ENCODE measurements at places on chromosomes 11 and 22.
A peak's percentile ranks its signal among the peaks of the same experiment; 100 is the strongest.

DNA sequence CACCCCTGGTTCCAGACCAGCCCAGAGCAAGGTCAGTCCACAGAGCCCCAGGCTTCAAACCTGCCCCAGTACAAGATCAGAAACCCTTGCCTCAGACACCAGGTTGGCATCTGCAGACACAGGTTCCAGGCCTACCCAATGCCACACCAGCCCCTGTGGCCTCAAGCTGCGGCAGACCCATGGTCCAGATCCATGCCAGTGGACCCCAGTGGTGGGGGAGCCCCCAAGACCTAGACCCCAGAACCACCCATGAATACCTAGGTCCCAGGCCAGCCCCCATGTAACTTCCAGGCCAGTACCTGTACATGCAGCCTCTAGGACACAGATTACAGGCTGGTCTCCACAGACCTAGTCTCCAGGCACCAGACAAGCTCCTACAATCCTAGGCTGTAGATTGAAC, 1019.3 kb downstream of the JRKL start:
- DNase-seq = no peak

DNA sequence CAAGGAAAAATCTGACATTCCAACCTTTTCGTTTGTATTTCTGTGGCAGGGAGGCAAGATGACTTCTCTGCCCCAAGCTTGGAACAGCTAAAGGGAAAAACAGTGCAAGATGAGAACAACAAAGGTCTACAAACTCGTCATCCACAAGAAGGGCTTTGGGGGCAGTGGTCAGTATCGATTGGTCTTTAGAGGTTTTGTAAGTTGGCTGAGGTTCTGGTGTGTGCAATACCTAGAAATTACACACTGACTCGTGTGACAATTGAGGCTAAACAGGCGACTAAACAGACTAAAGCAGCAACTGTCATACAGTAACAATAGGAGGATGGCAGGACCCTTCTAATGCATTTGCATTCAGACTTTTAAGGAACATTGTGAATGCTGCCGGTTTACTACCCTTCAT, 994 bp downstream of the DEPDC5 start:
- no peak for DNase-seq

DNA sequence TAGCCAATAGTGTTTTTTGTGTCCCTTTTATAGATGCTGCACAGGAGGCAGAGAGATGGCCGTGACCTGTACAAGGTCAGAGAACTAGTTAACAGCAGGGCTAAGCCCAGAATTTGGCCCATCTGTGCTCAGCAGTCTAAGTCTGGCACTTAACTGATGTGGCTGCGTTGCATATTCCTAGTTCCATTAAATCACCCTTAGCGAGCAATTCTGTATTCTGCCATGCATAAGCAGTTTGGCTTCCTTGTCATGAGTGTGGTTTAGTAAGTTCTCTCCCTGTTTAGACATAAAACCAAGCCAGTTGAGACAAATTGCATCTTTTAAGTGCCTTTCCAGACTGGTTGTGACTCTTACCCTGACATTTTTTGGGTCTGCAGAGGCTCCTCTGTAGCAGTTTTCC, 230.6 kb upstream of the TENM4 start:
- DNase-seq = no peak

GRCh38 chr11:115256397-115257197, 247.6 kb downstream of the CADM1 start:
- no peak for DNase-seq

DNA sequence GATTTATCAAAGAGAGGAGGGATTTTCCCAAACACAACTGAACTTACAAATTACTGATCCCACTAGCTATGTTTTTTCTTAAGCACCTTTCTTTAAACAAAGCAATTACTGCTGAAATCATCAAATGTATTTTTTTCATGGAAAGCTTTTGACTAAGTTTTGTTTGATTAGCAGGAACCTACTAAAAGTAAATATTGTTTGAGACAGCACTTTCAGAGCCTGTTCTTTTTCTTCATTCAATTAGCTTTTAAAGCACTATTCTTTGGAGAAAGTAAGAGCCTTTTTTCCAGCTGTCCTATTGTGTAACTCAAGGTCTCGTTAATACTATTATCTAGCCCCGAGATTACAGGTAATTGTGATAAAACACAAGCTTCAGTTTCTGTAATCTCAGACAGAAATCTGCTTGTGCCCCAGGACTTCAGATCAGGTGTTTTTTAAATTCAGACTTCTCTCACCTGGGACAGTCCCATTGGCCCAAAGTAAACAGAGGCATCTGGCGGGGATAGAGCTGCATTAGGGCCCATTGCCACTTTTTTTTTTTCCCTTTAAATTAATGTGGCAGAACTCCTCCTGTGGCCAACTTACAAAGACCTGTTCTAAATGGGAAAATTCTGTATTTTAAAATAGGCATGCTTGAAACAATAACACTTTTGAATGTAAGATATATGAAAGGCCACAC, 11.0 kb downstream of the CSTPP1 start:
- DNase-seq = no peak

- DNase-seq = no peak
These were observed 171.0 kb downstream of the NELL1 start for GRCh38 chr11:20840341-20840740.

DNA sequence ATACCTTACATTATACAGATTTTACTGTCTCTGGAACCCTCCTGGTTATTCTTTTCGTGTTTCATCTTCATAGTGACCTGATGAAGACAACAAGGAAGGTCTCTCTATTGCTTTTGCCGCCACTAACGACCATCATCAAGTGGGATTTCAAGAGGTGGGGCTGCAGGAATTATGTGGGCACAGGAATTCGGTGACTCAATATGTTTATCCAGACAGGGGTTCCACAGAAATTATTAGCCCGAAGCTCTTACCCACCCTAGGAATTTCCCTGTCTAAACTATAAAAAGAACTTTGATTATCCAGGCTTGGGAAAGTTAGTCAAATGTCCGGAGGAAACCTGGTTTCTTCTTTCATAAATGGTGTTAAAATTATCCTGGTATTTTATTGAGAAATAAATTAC, 566.8 kb upstream of the TENM4 start:
- DNase-seq = no peak

DNA sequence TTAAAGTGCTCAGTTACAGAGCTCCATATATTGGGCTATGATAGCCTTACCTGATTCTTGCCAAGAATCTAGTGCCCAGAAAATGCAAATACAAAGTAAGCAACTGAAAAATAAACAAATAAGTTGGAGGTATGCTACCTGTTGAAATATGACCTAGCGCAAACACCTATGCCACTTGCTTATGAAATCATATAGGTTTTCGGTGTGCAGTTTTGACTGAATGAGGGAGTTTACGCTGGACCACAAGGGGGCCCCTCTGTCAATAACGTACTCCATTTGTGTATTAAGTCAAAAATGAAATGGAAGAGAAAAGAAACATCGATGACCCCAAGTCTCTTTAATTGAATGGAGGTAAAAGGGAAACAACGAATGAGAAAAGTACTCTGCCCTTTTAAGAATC, 84.9 kb upstream of the TRIM77 start:
- DNase-seq = no peak

DNA sequence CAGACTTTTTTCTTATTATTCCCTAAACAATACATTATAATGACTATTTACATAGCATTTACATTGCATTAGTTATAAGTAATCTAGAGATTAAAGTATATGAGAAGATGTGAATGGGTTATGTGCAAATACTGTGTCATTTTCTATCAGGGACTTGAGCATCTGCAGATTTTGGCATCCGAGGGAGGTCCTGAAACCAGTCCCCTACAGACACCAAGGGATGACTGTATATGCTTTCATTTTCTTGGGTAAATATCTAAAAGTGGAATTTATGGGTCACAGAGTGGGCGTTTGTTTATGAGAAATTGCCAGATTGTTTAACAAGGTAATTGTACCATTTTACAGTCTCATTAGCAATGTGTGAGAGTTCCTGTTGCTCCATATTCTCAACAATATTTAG, 454.5 kb upstream of the API5 start:
- no peak for DNase-seq

DNA sequence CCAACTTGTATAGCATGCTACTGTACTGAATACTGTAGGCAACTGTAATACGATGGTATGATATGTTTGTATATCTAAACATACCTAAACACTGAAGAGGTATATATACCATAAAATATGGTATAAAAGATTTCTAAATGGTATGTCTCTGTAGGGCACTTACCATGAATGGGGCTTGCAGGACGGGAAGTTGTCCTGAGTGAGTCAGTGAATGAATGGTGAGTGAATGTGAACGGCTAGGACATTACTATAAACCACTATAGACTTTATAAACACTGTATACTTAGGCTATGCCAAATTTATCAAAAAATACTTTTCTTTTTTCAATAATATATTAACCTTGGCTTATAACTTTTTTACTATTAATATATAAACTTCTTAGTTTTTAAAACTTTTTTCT, 66.8 kb downstream of the ZC3H12C start:
- DNase-seq = no peak

- no peak for DNase-seq
These were observed 6.1 kb downstream of the IFITM10 start for GRCh38 chr11:1744137-1744886.

- DNase-seq = no peak
These were observed 104.7 kb upstream of the BID start for GRCh38 chr22:17878941-17879340.

- DNase-seq = no peak
These were observed 325.4 kb upstream of the CCDC90B start for GRCh38 chr11:83611600-83611999.

GRCh38 chr22:36727110-36727509, 23.6 kb upstream of the CACNG2 start:
- DNase-seq = no peak

- DNase-seq = peak; percentile 33
These were observed at the start of gene PACS1 for GRCh38 chr11:66069715-66070603. PACS1 (plus strand) TSS chr11:66070272; CDS start chr11:66070487, 215 bp downstream.

DNA sequence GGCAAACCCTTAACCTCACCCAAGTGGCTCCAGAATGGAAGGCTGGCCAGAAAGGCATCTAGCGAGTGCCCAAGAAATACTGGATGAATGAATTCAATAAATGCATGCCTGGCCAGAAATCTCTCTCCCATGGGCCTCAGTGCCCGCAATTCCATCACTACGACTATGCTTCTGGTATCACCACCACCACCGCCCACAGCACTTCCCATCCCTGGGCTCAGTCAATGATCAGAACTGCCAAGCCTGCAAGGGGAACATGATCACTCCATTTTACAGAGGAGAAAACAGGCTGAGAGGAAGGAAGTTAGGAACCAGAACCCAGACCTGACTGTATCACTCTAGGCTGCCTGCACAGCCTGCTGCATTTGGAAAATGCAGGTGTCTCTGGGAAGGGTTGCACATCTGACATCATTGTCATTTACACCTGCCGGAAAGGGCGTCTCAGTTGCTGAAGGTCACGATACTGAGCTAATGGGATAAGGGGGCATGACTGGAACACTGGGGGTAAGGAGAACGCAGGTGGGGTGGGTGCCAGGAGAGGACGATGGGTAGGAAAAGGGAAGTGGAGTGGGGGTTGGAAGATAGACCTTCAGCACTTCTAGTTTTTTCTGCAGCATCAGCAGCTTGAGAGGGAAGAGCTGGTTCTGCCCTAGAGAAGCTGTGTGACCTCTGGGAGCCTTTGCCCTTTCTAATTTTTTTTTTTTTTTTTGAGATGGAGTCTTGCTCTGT, 3.2 kb downstream of the GPR152 start:
- DNase-seq = peak; percentile 38

Data from Kasumi-1 (cell line).